H4 (cell line): ENCODE measurements at places on chromosomes 2 and 18.

GRCh38 chr2:88187038-88187676 lies 17.0 kb downstream of the THNSL2 start:
- DNase-seq = peak; percentile 41

DNA sequence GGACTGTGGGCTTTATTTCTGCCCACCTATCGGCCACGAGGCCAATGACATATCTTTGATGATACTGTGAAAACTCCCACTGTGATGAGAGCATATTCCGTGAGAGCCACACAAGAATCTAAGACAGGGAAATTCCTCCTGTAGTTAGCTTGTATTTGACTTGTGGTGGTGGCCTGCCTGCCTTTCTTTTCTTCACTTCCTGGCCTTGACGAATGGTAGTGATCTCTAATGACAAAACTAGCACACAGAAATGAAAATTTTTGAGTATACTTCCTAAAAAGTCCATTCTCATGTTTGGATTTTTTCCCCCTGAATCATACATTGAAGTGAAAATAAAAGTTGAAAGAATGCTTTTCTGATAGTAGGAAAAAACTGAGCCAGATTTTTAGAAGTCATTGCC lies 94.4 kb downstream of the MGAT5 start:
- DNase-seq = no peak

DNA sequence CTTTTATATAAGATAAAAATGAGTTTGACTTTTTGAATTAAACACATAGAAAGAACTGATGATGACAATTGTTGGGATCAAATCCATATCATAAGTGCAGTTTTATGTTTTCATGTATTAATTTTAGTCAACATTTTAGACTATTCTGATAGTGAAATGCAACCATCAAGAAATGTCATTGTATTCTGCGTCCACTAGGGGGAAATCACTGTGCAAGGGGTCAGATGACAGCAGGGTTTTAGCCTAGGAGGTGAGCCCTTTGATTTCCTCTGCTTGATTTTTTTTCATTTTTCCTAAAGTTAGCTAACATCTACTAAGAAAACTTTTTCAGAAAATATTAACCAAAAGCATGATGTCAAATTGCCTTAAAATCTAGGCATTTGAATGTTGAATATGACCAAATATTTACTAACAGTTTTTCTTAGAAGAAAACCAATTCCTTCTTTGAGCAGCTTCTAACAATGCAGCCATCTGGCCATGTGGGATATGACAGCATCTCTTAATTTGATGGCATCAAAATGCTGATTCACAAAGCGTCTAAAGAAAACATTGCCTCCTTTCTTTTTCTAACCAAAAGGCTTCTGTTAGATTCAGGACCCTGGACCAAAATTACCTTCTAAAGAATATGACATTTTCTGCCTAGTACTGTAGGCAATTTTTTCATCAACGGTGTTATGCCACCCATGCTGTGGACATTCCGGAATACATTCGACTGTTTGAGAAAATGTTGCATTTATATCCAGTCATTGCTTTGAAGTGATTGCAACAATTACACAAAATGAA lies 141.5 kb downstream of the SPHKAP start:
- peak; percentile 43 for DNase-seq

GRCh38 chr2:204293884-204294747 lies 251.2 kb upstream of the PARD3B start:
- DNase-seq = no peak

DNA sequence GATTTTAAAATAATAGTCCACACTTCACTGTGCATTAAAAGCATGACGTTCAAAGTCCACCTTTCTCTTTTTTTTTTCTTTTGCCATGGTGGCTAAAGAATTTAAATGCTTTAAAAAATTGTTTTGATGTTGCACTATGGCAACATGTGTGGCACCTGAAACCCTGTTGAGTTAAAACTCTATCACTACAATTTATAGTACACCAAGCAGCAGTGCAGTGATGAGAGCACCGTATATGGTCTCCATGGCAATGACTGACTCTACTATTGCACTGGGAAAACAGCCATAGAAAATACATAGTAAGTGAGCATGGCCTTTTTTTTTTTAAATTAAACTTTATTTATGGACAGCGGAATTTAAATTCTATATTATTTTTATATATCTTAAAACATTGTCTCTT lies 298.8 kb downstream of the FIGN start:
- no peak for DNase-seq

DNA sequence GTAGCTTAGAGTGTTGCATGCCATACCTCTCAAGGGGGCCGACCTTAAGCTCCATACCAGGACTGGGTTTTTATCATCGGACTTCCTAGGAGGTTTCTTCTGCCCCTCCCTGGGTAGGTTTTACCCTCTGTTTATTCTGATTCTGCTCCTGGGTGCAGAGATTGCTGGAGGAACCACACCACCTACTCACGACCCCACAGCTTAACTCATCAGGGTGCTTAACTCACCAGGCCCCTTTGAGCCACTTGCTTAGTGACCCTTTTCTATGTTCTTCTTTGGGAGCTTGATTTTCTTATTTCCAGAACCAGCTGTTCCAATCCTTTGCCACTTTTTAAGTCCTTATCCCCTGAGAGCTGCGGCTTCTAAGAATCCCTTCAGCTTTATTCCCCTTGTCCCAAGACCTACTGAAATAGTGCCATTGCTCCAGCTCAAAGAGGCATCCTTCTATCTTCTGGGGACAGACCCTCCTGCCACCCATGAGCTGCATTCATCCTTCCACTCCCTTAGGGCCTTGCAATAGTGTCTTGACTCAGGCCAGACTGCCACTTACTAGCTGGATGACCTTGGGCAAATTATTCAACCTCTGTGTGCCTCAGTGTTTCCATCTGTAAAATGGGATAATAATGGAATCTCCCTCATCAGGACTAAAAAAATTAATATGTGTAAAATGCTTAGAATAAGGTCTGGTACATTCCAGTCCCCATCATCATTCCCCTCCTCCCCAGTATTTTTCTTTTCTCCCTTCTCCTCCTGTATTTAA lies 5.8 kb downstream of the OXER1 start:
- no peak for DNase-seq

GRCh38 chr2:178298785-178299212 lies 104.5 kb downstream of the OSBPL6 start:
- no peak for DNase-seq

DNA sequence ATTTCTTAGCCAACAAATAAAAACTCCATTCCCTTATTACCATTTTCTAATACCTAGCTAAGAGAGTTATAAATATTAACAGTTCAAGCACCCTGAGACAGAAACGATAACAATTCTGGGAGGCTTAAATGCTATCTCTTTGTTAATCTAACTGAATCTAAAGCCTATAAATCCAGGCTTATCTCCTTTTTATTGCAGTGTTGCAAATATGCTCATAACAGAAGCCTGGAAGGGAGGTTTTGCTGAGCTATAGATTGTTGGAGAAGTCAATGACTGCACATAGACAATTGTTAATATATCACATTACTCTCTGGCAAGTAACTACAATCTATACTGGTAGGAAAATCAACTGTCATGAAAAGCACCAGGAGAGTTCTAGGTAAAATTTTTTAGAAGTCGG lies 30.2 kb downstream of the ATF2 start:
- no peak for DNase-seq

GRCh38 chr18:3051718-3052410 lies 38.9 kb upstream of the LPIN2 start:
- DNase-seq = peak; percentile 23

- no peak for DNase-seq
Measured at GRCh38 chr2:70356941-70357683, 55.2 kb upstream of the FAM136A start.

- DNase-seq = no peak
Measured at GRCh38 chr2:169803480-169803879, 4.8 kb downstream of the SSB start.

GRCh38 chr2:43569921-43570320 lies 25.9 kb downstream of the THADA start:
- no peak for DNase-seq

DNA sequence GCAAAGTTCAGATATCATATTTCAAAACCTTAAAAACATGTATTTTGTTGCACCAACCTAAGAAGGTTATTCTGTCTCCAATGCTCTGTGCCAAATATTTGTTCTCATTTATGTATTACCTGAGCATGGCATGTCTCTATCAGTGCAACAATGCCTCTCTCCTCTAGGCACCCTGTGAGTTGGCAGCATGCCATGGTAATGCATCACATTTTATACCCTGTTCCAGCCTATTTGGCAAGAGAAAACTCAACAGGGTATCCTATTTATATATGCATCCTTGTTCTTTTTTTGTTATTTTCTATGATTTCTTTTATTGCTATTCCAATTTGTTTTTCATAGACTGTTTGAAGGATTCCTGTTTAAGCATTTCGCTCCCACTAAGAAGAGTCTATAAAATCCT lies 126.3 kb upstream of the NRXN1 start:
- DNase-seq = no peak

DNA sequence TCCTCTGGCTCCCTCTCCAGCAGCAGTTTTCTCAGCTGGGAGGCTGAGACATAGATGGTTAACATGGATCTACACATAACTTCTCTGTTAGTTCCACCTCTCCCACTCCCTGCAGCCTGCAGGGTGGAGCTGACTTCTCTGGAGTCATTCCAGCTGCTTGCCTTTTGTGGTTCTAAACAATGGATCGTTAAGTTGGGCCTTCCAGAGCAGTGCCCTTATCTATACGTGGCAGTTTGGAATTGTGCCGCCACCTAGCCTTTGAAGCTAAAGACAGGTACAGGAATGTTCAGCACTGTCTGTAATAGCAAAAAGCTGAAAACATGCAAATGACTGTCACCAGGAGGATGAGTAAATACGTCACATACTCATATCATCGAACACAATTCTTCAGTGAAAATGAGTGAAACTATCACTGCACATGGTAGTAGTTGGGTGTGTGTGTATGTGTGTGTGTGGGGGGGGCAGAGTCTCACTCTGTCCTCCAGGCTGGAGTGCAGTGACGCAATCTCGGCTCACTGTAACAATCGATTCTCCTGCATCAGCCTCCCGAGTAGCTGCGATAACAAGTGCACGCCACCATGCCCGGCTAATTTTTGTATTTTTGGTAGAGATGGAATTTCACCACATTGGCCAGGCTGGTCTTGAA lies 50.3 kb downstream of the SH2D6 start:
- no peak for DNase-seq
